ENCODE measurements at places on chromosomes 12 and 14.

GRCh38 chr12:58067610-58068387 is 126.4 kb downstream of the ATP23 start:
- DNase-seq = no peak

- no peak for DNase-seq
These were observed 211.5 kb upstream of the C14orf180 start for GRCh38 chr14:104367866-104368750.

DNA sequence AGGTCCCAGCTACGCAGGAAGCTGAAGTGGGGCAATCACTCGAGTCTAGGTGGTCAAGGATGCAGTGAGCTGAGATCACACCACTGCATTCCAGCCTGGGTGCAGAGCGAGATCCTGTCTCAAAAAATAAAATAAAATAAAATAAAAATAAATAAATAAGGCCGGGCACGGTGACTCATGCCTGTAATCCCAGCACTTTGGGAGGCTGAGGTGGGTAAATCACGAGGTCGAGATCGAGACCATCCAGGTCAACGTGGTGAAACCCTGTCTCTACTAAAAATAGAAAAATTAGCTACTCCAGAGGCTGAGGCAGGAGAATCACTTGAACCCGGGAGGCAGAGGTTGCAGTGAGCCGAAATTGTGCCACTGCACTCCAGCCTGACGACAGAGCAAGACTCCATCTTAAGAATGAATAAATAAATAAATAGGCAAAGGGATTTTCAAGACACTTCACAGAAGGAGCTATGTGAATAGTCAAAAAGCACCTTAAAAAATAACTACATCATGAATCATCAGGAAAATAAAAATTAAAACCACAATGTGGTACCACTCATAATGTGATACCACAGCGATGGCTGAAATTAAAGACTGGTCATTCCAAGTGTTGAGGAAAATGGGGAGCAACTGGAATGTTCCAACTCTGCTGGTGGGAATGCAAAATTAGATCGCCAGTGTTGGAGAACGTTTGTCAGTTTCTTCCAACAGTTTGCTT is 92.9 kb upstream of the TBX3 start:
- DNase-seq = no peak

GRCh38 chr12:80226576-80226975 is 127.2 kb downstream of the OTOGL start:
- no peak for DNase-seq
